Left hindlimb (tissue), 1 donor: ENCODE measurements at places on chromosomes 11 and 22.
A peak's percentile ranks its signal among the peaks of the same experiment; 100 is the strongest.

DNA sequence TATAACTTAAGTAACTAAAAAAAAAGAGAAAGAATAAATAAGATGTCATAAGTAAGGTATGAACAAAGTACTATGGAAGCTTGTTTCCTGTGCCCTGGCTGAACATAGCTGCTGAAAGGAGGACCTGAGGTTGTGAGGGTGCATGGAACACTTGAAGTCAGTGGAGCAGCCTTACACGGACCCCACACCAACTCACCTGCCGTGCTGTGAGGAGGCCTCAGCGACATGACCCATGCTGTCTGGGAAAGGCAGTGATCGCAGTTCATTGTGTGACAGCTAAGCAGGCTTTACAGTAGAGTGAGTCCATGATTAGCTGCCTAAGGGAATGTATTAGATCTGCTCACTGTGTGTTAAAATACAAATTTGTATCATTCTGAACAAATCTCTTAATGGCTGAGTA, 17.6 kb downstream of the RASSF10 start:
- DNase-seq, result no peak

DNA sequence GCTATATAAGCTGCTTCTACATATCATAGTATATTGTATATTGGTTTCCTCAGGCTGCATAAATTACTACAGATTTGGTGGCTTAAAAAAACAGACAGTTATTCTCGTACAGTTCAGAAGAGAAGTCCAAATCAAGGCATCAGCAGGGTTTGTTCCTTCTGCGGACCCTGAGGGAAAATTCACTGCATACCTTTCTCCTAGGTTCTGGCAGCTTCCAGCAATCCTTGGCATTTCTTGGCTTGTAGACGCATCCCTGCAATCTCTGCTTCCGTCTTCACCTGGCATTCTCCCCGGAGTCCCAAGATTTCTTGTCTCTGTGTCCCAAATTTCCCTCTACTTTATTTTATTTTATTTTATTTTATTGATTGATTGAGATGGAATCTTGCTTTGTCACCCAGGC, 142.8 kb downstream of the COMMD9 start:
- no peak for DNase-seq

DNA sequence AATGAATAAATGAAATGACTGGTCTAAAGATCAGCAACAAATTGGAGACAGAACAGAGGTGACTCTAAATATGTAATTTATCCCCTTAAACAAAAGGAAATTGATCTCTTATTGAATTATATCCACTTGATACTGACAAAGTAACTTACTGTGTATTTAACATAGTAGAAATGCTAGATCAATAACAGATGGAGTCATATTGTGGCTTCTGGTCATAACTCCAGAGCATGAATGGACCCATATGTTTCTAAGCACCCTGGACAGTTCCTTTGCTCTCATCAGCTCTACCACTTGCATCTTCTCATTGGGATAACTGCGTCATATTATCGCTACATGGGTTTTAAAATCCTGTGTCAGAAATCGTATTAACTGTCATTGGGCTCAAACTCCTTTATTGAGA, 222.3 kb downstream of the ETS1 start:
- no peak for DNase-seq

- no peak for DNase-seq
These were observed 452.1 kb downstream of the MN1 start for GRCh38 chr22:27349456-27349855.

GRCh38 chr11:35347921-35348331, 71.4 kb downstream of the SLC1A2 start:
- peak; percentile 42 for DNase-seq
